ENCODE measurements at places on chromosomes 11 and 22.

DNA sequence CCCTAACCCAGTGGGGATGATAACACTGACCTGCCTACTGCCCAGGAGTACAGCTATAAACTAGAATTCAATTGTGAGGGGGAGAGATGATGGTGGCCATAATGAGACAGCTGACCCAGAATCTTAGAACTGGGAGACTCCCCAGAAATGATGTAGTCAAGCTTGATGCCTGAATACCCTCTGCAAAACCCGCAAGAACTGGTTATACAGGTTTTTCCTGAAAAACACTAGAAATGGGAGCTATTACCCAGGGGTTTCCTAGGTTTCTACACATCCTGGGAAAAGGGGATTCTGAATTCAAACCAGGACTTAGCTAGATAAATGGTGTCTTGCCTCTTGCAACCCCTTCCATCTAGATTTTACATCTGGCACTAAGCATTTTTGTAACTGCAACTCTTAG is 113.8 kb upstream of the NARS2 start:
- DNase-seq = no peak

DNA sequence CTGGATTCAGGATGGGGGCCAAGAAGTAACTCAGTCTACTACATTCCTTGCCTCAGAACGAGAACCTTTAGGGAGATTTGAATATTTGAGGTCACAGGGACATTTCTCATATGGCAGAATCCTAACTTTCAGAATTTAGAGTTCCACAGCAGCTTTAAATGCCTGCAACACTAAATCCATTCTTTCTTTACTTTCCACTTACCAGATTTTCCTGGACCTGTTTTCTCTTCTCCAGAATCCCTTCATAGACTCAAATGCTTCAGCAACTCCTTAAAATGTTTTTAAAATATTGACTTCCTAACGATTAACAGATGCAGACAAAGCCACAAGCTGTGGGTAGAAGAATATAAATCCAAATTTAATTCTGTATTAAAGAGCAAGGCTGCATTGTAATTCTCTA is 63.1 kb downstream of the PRSS23 start:
- no peak for DNase-seq

DNA sequence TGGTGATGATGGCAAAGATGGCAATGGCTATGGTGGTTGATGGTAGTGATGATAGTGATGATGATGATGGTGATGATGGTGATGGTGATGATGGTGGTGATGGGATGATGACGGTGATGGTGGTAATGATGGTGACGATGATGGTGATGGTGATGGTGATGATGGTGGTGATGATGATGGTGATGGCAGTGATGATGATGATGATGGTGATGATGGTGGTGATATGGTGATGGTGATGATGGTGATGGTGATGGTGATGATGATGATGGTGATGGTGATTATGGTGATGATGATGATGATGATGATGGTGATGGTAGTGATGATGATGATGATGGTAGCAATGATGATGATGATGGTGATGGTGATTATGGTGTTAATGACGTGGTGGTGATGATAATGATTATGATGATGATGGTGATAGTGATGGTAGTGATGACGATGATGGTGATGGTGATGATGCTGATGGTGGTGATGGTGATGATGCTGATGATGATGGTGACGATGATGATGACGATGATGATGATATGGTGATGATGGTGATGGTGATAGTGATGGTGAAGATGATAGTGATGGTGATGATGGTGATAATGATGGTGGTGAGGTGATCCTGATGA is 232.1 kb downstream of the BRD1 start:
- no peak for DNase-seq

DNA sequence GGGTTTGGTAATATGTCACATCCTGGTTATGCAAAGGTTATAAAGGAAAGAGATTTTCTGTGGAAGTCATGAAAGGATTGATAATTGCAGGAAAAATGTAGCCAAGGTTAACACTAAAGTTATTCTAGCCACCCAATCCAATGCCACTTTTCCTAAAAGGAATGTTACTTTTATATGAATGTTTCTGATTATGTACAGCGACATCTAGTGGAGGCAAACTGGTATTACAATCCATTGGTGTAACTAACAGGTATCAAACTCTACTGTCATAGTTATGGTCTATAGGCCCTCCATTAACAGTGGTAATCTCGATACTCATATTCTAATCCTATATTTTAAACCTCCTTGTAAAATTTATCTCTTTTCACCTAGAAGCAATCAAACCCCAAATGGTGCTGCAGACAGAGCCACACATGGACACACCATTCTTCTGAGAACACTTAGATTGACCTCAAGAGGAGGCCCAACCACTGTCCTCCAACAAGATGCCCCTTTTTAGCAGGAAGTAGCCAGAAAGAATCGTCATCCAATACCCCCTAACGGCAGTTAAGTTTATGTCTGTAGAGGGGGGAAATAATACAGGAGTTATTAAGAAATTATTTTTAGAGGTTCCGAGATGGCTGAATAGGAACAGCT is 74.9 kb upstream of the RAG2 start:
- DNase-seq = peak; percentile 14

- no peak for DNase-seq
These were observed 33.8 kb downstream of the RAB30 start for GRCh38 chr11:83037877-83038276.

DNA sequence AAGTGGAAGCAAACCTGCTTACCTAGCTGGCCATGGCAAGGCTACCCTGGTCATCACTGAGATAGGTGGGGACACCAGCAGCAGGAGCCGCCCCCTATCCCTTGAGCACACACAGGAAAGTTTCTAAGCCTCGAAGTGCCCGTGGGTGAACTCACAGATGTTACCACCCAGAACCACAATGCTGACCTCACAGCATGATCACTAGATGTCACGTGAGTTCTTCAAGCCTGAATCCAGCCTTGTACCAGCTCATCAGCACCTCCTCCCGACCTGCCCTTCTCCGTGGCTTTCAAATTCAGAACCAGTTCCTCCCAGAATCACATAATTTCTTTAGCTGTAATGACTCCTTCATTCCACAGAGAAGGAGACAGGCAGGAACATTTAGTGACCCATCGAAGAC is 24.7 kb upstream of the TIMP3 start:
- DNase-seq = no peak

DNA sequence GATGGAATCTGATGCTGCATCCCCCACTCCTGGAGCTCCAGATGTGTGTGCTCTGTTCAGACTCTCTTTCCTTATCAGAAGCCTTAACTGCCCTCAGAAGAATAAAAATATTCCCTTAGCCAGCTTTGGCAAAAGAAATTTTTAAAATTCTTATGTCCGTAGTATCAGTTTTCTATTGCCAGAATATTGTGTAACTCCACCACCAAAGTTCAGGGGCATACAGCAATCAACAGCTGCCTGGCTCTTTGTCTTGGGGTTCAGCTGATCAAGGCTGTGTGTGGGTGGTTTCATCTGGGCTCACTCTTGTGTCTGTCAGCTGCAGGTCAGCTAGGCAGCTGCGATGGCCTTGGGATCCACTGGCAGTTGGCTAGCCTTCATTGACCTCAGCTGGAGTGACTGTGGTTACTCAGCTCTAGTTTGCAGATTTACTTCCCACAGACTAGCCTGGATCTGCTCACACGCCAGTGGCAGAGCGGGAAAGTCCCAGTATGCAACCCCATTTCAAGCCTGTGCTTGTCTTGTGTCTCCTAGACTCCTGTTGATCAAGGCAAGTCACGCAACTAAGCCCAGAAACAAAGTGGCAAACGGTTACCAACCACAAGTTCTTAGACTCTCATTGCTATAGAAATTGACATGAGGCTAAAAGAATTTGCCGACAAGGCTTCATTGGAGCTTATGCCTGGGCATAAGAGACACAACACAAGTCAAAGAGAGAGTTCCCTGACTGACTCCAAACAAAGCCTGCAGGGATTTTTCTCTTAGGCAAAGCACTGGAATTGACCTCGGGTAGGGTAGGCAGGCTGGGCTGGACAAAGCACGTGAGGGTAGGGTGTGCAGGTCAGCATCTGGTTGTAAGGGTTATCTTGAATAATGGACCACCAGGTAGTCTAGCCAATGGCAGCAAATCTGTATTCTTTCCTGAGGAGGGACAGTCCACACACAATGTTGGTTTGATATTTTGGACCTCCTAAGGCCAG is 7.5 kb downstream of the TMEM138 start:
- no peak for DNase-seq

DNA sequence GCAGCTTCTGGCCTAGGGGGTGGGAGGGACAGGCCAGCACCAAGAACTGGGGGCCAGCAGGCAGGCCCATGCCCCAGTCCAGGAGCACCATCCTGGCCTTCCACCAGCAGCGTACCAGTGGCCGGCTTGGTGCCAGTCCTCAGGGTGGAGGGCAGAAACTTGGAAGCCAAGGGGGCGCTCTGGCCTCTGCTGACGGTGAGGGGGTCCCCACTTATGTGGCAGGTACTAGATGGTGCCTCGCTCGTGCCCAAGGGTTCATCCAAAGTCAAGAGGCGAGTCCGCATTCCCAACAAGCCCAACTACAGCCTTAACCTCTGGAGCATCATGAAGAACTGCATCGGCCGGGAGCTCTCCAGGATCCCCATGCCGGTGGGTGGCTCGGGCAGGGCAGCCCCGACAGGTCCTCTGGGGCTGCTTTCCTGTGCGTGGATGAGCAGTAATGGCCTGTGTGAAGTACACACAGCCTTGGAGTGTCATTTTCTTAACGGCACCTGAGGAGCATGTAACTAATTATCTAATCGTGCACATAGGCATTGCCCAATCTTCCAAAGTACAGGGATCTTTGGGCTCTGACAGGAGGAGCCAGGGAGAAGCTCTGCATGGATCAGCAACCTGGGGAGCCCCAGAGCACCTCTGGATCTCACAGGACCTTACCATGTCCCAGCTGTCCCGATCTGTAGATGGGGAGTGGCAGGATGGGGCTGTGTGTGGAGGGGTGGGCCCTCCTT is 79.1 kb downstream of the MORC2 start:
- no peak for DNase-seq

DNA sequence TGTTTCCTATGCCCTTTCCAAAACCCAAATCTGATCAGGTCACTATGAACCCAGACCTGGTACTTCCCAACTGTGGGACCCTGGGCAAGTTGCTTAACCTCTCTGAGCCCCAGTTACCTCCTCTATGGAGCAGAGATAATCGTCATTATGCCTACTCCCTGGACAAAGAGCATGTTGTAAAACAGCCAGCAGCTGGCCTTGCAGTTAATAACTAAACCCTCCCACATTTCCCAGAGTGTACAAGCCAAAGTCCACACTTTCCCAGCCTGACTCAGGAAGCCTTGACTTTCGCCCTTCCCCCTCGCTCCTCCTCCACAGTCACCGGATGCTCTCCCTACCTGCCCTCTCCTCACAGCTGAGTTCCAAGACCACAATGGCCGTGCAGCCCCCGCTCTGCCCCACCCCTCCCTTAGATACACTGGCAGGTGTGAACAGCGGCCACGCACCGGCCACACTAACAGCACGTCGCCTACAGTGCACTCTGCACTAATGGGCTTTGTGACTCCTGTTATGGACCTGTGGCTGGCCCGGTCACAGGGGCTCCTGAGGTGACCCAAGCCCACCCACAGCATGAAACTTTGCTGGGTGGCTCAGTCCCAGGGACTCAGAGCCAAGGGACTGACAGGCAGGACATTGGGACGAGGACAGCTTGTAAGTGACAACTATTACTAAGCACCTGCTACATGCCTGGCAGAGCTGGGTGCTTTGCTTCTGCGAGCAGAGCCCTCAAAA is 15.6 kb upstream of the MFNG start:
- DNase-seq = no peak

- no peak for DNase-seq
These were observed 4.7 kb downstream of the PYGM start for GRCh38 chr11:64754919-64755662.

GRCh38 chr11:109109150-109109549 is 312.8 kb upstream of the C11orf87 start:
- no peak for DNase-seq

DNA sequence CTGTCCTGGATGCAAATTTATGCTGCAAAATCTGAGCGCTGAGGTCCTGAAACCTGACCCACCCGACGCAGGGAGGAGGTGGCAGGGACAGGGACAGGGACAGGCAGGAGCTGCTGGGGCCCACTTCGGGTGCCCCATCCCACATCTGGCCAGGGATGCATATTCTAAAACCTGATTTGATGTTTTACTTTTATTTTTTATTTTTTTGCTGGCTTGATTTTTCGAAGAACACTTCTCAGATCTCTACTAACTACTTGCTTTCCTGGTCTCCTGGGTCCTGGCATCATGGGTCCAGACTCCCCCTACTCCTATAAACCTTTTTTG is 652 bp upstream of the PVALB start:
- no peak for DNase-seq

GRCh38 chr11:63745304-63746170 is 23.0 kb downstream of the ZFTA start:
- no peak for DNase-seq

GRCh38 chr22:36610056-36610455 is 81.1 kb upstream of the EIF3D start:
- DNase-seq = no peak

DNA sequence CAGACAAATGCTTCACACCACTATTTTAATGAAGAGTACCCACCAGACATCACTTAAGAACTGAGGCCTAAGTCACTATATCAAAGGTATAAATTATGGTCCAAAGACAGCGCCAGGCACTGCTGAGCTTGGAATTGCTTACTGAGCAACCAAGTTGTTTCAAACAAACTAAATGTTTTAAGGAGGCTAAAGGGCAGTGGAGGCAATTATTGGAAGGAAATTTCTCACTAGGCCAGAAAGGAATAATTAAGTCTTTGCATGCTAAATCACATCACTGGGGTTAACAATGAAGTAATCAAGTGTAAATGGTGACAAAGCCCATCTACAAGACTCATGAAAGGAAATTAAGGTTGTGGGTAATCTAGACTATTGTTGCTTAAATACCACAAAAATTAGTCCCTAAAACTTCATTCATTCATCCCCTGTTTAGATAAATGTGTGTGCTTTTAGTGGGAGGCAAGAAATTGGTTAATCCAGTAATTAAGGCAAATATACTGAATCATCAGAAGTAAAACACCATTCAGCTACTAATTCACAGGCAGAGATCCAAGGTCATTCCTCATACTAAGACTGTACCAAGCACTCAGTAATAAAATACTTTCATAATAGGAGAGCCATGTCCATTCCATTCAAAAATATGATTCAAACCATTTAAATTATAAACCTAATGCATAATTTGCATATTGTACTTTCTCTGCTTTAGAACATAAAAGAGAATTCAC is 21.2 kb downstream of the LGR4 start:
- DNase-seq = no peak

- no peak for DNase-seq
These were observed 90.4 kb upstream of the SLC25A18 start for GRCh38 chr22:17472932-17473331.

DNA sequence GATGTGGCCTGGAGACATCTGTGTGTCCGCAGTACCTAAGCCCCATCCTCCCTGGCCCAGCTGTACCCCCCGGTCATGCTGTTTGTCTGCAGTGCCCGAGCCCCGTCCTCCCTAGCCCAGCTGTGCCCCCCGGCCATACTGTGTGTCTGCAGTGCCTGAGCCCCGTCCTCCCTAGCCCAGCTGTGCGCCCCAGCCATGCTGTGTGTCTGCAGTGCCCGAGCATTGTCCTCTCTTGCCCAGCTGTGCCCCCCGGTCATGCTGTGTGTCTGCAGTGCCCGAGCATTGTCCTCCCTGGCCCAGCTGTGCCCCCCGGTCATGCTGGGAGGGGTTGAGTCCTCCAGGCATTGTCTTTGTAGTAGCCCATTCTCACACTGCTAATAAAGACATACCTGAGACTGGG is 7.6 kb upstream of the ARSA start:
- DNase-seq = no peak

GRCh38 chr22:31826443-31826842 is 72.6 kb downstream of the DEPDC5 start:
- DNase-seq = no peak

- peak; percentile 38 for DNase-seq
These were observed 48.6 kb upstream of the TMEM45B start for GRCh38 chr11:129766898-129767604.

All from activated naive CD4-positive, alpha-beta T cell treated with anti-CD3 and anti-CD28 coated beads for 36 hours (primary cell).